ENCODE measurements at places on chromosomes 5 and 9.
A peak's percentile ranks its signal among the peaks of the same experiment; 100 is the strongest.

- DNase-seq: no peak
Measured at GRCh38 chr5:64331597-64332277, 166.1 kb downstream of the RNF180 start.

DNA sequence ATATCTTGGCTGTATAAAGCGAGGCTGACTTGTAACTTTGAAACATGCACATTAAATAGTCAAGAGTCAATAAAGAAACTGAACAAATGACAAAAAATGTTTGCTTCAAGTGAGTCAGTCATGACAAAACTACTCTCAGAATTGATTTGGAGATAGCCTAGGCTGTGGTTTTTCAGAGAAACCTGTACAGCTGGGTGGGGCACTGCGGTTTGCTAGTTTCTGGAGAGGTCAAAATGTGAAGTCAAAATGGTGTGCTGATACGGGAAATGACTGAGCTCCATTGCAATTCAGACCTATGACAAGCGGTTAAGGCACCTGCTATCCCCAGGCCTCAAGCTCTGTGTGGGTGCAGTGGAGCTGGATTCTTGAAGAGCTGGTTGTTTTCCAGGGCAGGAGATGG is 10.3 kb upstream of the CD180 start:
- peak; percentile 13 for DNase-seq

GRCh38 chr5:38162625-38163024 is 95.7 kb upstream of the EGFLAM start:
- DNase-seq: no peak

DNA sequence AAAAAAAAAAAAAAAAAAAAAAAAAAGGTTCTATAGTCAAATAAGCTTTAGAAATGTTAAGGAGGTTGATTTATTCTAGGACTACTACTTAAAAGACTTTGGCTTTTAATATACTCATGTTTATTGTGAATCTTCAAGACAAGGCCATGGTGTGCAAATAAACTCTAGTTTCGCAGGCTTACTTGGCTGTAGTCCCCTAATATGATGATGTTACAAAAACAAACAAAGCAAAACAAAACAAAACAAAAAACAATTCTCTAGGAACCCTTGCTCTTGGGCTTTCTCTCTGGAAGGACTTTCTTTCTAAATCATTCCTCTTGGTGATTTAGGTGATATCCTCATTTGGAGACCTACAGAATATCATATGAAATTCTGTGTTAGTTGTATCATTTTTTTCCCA is 172.0 kb downstream of the GDNF start:
- no peak for DNase-seq

DNA sequence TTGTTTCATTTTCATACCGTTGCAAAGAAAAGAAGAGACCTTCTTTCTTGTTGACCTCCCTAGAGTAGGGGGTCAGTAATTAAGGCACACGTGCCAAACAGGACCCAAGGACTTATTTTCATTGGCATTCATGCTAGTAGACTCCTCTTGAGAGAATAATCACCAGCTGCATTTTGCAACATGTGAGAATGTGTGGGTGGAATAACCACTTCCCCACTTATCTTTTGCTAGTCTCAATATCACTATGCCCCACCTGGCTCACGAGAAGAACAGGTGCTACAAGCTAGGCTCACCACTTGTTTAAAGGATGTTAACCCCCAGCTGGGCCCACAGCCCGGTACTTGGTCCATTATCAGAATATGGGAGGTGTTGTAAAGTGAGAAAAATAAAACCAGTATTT is 460.7 kb upstream of the MEF2C start:
- DNase-seq: no peak

- no peak for DNase-seq
Measured at GRCh38 chr5:150836703-150837102, 9.6 kb upstream of the IRGM start.

DNA sequence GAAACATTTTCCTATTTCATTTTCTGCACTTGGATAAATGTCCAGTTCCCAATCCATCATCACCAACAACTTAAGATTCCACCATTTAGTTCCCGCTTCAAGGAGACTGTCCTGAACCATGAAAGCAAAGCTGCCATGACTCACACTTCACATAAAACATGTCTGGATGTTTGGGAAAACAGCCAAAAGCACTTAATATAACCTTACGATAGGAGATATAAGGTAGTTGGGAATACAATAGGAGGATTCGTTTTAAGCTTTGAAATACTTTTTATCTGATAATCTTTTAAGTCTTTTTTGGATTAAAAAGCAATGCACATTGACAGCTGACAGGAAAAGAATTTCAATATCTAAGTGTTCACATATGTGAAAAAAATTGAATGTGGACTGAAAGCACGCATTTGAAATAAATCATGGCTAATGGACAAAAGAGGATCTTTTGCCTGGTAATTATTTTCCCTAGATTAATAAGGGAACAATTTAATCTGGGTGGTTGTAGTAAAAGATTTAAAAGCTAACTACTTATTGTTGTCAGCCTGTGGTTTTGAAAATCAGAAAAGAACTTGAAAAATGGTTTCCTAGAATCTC is 17.3 kb upstream of the TGFBI start:
- DNase-seq: peak; percentile 86

DNA sequence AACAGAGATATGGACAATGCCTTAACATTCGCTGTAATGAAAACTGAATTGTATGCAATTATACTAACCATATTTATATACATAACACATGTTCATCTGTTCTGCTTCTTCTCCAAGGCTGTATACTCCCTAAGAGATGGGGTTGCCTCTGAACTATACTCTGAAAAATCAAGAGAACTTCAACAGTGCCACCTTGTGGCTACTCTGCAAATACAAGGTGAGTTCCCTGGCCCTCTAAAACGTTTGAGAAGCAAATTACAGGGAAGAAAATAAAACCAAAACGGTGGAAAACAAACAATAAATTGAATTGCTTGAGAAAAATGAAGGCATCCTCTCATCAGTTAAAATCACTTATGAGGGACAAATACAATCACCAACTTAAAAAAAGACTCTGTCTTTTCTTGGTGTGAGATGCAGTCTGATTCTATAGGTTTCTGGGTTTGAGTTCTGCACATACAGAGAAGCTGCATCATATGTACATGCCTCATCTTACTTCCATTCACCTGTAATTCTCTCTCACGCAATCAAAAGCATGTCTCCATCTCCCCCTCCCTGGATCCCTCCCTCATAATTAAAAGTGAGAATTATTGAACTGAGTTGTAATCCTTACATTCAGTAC is 98.6 kb downstream of the FBXW11 start:
- peak; percentile 65 for DNase-seq

GRCh38 chr5:34688015-34688810 is 32.1 kb downstream of the RAI14 start:
- no peak for DNase-seq

DNA sequence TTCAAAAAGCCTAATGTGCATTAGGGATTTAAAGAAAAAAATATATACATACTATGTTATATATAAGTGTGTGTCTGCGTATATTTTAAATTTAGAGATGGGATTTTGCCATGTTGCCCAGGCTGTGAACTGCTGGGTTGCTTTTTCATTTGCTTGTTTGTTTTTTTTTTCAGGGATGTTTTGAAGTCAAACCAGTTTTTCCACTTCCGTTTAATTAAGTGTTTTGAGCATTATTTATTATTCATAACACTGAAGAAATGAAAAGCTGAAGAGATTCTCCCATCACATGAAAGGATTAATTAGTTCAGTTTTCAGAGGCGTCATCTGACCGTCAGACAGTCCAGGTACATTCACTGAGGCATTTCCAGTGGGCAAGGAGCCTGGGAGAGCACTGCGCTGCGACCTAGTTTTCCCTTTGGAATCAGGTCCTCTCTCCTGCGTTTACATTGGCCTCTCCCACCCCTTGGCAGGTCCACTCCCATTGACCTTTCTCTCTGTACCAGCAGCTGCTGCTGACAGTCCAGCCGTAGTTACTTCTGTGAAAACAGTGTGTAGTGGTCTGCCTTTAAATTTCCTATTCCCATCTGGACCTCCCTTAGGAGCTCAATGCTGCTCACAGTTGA is 26.0 kb downstream of the ARRDC3 start:
- DNase-seq: no peak

GRCh38 chr5:74649421-74649973 is 9.0 kb upstream of the ENC1 start:
- no peak for DNase-seq

DNA sequence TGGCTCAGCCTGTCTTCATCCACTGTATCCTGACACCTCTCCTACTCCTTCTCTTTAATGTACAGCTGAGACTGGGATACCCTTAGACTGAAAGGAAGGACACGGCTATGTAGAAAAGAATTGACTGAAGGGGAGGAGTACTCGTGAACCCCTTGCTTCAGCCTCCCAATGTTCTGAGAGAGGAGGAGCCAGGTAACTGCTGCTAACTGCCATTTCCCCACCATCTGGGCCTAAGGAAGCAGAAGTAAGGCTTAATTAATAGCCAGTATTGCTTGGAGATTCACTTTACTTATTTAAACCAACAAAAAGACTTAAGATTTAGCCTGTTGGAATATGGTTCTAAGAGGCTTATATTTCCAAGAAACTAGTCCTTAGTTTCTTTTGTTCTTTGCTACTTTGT is 18.8 kb upstream of the RGS3 start:
- DNase-seq: no peak

- no peak for DNase-seq
Measured at GRCh38 chr5:19767987-19768386, 220.0 kb downstream of the CDH18 start.

DNA sequence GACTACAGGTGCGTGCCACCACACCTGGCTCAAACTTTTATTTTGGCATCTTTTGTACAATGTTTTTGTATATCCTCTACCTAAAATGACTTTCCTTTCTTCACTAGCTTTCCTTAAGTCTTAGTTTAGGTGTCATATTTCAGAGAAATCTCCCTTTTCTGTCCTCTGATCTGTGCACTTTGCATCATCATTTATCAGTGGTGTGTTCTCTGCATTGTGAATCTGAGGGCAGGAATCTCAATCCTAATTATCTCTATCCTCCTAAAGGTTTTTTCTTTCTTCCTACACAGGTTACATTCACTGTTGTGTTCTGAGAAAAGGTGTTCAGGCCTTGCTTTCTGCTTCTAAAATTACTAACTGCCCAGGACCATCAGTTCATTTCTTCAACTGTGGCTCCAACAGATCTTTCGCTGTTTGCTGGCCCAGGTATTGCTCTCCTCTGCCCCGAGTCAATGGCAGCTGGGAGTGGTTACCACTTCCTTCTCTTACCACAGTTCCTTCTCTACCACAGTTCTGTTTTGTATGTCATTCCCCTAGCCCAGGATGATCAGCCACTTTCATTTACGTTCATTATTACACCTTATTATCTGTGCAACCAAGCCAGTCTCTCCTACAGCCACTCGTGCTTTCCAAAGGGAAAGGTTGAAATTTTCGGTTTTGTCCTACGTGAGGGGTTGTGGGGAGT is 14.0 kb downstream of the TGFBR1 start:
- no peak for DNase-seq

GRCh38 chr9:129801504-129801903 is 1.5 kb upstream of the TOR1B start:
- no peak for DNase-seq

DNA sequence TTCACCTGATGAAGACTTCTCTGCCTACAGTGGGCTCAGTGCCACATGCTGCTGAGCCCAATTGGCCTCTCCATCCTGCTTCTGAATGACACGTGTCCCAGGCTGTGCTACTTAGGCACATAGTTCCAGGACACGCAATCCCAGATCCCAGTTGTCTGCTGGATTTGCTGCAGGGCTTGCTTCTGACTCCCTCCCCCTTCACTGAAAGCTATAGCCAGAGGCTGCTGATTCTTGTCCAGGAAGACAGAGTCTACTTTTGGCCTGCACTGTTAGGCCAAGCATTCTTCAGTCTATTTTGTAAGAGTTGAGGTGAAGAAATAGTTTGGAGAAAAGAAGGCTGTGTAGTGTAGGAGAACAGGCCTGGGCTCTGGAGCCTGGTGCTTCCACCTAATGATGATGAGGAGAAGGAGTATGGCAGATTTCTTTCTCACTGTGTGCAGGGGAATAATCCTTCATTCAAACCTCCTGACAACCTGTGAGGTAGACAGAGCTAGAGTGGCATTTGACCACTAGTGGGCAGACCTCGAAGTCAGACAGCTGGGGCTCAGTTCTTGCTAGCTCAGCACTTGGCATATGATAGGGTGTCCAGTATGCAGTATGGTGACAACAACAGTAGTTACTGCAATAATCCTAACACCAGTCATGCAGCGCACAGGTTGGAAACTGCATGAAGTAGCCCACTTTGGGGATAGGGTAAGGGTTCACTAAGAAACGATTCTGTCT is 19.5 kb upstream of the ASPN start:
- peak; percentile 92 for DNase-seq

- peak; percentile 63 for DNase-seq
Measured at GRCh38 chr5:43627028-43627427, 24.0 kb downstream of the NNT start.

GRCh38 chr5:55146543-55147151 is 13.3 kb upstream of the GPX8 start:
- DNase-seq: peak; percentile 76

GRCh38 chr5:62460578-62460983 is 48.0 kb downstream of the IPO11 start:
- peak; percentile 59 for DNase-seq

- no peak for DNase-seq
Measured at GRCh38 chr9:101148344-101148743, 119.8 kb downstream of the PLPPR1 start.

- no peak for DNase-seq
Measured at GRCh38 chr9:87787735-87788134, 61.8 kb downstream of the CTSL start.

DNA sequence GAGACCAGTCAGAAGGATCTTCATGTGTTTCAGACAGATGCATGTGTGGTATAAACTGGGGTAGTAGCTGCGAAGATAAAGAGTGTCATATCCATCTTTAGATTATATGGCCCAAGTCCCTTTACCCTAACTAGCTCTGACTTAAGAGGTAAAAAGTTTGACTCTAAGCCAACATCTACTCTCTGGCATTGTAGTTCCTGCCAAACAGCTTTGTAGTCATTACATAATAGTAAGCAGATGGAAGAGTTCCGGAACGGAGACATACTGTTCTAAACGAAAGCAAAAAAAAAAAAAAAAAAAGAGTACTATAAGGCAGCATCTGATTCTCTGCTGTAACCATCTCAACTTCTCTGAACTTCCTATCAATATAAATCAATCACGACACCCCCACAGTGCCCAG is 48.8 kb downstream of the CEMIP2 start:
- peak; percentile 80 for DNase-seq

DNA sequence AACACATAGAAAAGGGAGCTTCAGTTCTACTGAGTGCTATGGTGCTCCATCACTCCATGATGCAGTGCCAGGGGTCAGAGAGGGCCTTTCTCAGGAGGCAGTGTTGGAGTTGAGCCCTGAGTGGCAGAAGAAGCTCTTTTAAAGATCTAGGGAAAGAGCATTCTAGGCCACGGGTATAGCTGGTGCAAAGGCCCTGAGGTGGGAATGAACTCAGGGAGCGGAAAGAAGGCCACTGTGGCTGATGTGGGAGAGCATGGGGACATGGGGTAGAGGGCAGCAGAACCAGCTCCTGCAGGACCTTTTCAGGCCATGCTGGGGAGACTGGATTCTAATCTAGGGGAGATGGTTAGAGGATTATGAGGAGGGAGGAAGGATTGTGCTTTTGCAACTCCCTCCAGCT is 9.9 kb downstream of the PSD2 start:
- DNase-seq: no peak

GRCh38 chr5:80033513-80033912 is 1.6 kb upstream of the THBS4 start:
- DNase-seq: no peak

- DNase-seq: no peak
Measured at GRCh38 chr5:43038496-43038989, 1.6 kb downstream of the ANXA2R start.

GRCh38 chr5:133430095-133430494 is 182.2 kb downstream of the FSTL4 start:
- no peak for DNase-seq

Measured in AG10803 (cell line).